NCI-H446 treated with DMSO at 0.1 percent for 48 hours (cell line): ENCODE measurements at places on chromosomes 5 and 9.

GRCh38 chr5:67686746-67687145, 490.1 kb upstream of the CD180 start:
- peak; percentile 13 for DNase-seq

DNA sequence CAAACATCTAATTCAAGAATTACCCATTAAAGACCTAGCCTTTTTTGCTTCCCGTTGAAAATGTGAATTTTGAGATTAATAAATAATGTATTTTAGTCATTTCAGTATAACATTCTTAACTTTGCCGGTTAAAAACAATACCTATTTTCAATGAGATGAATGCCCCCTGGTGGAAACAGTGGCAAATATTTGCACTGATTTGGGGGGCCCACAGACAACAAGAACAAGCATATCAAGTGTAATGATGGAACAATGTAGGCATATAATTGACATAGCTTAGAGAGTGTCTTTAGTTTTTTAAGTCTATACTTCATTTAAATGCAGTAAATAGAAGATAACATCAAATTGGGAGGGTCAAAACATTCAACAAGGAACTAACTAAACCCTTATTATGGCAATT, 111.9 kb downstream of the NTRK2 start:
- DNase-seq = no peak

- no peak for DNase-seq
Observed at GRCh38 chr9:125527471-125528002, 179.5 kb downstream of the MAPKAP1 start.

GRCh38 chr9:136690104-136690805, 3.0 kb upstream of the AGPAT2 start:
- DNase-seq = no peak

DNA sequence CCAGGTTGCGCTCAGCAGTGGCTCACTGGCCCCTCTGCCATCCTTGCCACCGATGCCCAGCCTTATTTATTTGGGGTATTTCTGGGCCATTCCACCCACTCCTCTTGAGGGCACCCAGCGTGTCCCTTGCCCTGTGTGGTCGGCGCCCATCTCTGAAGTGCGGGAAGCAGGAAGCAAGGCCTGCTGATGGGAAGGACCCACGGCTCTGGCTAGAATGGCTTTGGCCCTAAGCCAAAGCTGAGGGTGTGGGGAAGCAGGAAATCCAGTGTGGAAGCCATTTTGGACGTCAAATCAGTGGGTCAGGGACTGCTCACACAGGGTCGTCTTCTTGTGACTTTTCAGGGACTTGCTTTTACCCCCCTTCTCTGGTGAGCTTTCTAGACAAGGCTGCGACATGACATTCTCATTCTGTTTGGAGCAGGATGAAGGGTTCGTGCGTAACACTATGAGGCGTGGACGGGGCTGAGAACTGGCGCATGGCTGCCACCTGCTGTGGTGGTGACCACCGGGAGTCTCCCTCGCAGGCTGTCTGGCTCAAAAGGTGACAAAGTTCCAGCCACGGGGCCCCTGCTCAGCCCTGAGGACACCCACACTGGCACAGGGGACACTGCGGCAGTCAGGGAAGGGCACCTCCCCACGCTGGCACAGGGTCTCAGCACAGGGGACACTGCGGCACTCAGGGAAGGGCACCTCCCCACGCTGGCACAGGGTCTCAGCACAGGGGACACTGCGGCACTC, 50.7 kb upstream of the NKD2 start:
- DNase-seq = no peak

GRCh38 chr5:115985802-115986757, 23.8 kb downstream of the LVRN start:
- DNase-seq = no peak

GRCh38 chr5:118009741-118010297, 978.5 kb downstream of the DTWD2 start:
- no peak for DNase-seq

DNA sequence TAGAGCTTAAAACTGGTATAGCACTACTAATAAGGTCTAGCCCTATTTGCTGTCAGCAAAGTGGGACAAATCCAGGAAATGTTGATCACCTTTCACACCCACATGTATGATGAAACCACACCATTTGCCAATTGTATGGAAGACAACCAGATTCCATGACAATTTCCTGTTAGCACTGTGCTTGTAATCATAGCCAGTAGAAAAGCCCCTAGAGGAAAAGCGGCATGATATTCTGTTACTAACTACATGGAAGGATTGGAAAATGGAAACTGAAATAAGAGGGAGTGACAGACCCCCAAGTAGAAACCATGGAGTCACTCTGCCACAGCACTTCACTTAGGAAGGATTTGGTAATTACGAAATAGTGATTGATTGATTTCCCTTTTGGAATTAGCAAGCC, 923 bp downstream of the SPATA6L start:
- peak; percentile 24 for DNase-seq

GRCh38 chr5:4212981-4213819, 617.6 kb downstream of the IRX1 start:
- no peak for DNase-seq

DNA sequence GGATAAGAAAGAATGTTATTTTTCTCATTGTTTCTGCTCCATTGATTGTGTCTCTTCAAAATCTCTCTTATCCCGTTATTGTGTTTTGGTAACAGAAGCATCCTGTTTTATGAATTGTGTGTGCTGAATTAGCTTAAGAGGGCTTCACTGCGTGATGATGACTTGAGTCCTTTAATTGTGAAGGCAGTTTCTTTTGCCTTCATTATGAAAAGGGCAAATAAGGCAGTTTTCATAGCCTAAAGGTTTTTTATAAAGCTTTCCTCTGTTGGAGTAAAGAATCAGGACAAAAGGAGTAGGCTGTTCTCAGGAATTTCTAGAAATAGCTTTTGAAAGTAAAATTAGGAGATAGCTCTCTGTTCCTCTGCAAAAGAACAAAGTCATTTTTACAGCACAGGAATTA, 169.8 kb downstream of the FOCAD start:
- DNase-seq = no peak

GRCh38 chr9:133160742-133161546, 2.8 kb downstream of the GBGT1 start:
- DNase-seq = no peak

DNA sequence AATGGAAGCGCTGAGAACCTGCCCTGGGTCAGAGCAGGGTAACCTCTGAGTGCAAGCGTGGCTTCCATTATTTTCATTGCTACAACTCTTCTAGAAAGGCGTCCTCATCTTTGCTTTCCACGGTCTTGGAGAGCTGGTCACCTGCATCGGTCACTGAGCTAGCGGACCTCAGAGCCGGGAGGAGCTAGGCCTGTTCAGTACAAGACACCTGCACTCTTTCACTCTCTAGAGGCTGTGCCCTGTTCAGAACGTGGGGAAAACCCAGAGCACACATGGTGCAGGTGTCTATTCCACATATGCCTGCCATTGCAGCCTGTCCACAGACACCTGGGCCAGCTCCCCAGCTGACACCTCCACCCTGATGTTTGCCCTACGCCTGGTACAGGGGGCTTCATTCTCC, 147.8 kb upstream of the IRX2 start:
- DNase-seq = no peak

DNA sequence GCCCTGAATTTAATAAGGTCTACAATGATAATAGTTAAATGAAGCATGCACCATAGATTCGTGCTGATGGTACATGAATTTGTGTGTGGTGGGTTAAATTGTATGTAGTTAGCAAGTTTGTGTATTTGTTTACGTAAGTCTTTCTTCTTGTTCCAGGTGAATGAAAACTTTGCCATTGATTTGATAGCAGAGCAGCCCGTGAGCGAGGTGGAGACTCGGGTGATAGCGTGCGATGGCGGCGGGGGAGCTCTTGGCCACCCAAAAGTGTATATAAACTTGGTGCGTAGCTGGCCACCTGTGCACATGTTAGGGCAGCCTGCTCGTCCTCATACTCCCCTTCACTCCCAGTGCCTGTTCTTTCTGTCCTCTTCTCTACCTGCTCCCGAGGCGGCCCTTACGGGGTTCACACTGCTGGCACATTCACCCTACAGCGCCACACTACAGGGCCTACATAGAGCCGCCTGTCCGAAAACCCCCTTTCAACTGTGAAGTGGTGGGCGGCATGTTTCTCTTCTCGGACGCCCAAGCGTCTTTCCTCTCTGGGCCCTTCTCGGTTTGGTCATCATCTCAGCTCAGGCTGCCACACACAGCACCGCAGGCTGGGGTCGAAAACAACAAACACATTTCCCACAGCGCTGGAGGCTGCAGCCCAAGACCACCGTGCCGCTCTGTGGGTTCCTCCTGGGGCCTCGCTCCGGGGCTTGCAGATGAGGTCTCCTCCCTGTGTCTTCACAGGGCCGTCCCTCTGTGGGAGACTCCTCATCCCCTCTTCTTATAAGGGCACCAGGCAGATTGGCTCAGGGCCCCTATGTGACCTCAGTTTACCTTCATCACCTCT, 13.2 kb downstream of the NDUFS6 start:
- DNase-seq = no peak

DNA sequence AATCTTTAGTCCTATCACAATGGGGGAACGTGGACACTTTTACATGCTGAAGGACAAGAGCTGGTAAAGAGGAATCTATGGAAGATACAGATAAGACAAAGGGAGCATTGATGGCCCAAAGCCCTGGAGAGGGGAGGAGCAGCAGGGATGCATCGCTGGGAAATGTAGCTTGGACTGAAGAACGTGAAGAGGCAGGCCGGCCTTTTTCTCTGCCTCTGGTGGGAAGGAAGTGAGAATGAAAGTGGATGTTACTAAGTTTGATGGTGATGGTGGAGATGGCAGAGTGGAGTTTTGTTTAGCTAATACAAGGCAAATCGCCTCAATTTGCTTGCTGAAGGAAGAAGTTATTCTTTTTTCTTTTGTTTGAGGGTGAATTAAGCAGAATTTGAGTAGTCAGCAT, 124.6 kb upstream of the TAF11L2 start:
- DNase-seq = no peak

GRCh38 chr5:76765249-76765648, 49.3 kb downstream of the F2R start:
- no peak for DNase-seq

DNA sequence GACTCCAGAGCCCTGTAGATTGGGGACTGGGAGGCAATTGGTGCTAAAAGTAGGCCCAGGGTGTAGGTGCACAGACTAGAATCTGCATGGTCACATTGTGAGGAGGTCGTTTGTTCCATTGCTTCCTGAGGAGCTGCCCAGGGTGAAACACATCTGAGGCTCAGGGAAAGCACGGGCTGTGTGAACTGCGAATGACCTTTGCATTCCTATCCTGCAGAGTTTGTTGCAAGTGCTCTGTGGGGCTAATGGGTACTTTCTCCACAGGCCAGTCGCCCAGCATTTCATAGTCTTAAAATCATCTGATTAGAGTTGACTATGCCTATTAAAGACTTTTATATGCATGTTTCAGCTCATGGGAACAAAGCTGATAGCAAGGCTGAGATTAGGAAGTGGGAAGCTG, 14.4 kb upstream of the SLC46A2 start:
- no peak for DNase-seq

DNA sequence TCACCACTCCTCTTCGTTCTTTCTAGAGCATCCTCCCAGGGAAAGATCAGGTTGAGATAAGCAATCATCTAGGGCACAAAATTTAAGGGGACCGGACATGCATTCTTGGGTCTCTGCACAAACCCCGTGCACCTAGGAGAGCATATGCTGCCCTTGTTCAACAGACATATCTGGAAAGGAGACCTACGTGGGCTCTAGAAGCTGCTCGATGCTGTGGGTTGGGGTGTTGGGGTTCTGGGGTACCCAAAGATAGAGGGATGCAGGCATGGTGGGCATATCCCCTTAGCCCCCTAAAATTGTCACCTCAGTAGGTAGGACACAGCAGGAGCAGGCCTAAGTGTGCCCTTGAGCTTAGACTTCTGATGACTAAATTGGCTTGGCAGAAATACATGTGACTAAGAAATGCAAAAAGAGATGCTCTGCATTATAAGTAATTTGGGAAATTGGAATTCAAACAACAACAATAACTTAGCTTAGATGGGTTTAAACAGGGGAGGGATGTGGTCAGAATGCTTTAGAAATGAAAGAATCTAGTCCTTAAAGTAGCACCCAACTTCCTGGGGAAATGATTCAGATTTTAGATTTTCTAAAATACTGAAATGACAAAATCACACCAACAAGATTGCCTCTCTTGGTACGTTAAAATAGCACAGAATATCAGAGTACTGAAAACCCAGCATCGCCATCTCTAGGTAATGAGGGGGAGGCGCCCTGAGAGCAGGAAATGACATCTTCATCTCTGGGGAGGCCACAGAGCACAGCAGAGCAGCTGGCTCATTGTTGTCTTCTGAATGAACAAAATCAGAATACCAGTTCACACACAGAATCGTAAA, 172.3 kb downstream of the GNA14 start:
- DNase-seq = no peak

DNA sequence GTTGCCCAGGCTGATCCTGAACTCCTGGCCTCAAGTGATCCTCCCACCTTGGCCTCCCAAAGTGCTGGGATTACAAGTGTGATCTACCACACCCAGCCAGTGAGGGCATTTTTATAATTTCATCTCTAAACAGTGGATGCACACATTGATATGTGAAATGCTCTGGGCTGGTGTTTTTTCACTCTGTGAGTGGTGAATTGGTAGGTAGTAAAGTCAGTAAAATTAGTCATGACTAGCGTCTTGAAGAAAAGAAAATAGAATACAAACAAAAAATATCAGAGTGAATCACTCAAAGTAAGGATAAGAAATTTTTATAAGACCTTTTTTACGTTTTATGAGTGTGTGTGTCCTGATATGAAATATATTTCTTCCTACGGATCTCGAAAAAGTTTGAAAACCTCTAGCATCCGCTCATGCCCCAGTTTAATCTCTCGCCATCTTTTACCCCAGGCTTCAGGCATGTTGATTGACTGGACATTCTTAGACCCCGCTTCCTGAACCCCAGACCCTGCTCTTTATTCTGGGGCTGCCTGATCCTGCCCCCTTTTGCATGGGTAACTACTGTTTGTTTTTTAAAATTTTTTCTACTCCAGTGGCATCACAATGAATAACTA, 14.0 kb downstream of the OSTF1 start:
- DNase-seq = no peak

- no peak for DNase-seq
Observed at GRCh38 chr9:19934301-19934871, 145.5 kb upstream of the SLC24A2 start.

DNA sequence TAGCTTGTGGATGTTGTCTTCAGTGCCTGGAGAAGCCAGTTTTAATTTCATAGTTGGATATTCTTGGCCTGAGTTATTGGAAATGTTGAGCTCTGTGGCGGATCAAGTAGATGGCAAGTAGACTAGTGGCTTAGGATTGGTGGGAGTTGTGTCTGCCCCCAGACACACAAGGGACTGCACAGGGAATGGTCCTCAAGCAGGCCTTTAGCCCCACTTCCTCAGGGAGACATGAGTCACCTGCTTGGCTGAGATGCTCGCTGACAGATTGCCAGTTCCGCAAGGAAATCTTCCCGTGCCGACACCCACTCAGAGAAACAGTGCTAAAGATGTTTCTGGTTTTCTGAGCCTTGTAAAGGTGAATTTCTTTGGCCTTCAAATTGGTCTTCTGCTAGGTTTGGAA, 18.8 kb upstream of the CATSPER3 start:
- DNase-seq = no peak
